ENCODE measurements at places on chromosomes 13 and 19.

DNA sequence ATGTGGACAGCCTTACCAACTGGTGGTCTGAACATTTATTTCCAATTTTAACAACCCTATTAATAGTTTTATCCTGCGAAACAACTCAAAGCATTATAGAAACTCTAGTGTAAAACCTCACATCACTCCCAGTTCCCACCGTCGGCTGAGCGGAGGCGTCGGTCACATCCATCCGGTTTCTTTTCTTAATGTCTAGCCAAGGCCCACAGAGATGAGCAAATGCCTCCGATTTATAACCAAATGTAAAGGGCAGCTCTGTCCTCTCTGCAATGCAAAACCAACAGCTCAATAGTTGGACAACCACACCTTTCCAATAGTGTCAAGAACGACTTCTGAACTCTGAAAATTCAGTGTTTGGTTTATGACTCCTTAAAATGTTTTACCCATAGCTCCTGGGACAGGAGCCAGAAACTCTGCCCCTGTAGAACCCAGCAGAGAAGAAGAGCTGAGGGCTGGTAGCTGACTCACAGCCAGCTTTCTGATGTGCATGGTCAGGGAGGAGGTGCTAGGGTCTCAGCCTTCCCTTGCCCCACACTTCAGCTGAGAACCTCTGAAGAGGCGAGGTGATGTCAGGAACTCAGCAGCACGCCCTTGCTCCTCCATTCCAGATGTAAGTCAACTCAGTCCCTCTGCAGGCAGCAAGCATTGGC, 90.2 kb upstream of the UQCRFS1 start:
- no peak for DNase-seq

GRCh38 chr13:45410466-45410865, 7.7 kb downstream of the SLC25A30 start:
- no peak for DNase-seq

DNA sequence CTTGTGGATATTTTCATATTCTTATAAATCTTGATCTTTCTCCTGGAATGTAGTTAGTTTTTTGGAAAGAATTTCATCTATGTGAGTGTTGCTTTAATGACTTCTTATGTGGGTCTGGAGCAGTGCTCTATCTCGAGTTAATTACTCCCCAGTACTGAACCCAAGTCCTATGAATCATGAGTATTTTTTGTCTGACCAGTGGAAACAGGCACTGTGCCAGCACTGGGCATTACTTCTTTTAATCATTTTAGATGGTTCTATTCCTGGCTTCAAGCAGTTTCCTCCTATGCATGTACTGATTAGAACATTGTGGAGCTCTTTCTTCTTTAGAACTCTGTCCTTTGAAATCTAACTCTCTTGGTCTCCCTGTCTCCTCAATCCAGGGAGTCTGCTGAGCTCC, 466.3 kb downstream of the PCDH17 start:
- DNase-seq = no peak

DNA sequence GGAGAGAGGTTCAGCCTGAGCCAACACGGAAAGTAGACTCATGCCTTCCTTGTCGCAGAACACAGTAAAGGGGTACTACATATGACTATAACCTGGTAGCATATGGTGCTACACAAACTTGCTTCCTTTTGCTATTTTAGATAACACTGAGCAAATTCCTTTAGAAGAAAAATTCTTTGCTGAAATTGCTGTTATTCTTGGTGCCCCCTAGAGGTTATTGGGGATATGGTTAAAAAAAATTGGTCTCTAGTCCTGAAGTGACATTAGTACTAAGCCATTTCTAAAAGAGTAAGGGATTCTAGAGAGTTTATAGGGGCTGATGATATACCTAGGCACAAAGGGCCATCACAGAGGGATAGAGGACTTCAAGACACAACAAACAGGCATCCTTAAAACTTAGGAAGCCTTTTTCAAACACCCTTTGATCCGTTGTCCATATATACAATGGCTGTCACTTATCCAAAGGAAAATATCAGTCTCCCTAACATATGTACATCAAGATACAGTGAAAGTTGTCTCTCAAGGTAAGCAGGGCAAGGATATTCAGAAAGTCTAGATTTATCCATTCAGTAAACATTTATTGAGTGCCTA, 13.9 kb upstream of the HS6ST3 start:
- DNase-seq = no peak

- DNase-seq = peak; percentile 28
Measured at GRCh38 chr13:66312312-66313087, 917.6 kb downstream of the PCDH9 start.

GRCh38 chr19:7125221-7125620, 55.7 kb downstream of the ZNF557 start:
- DNase-seq = no peak

- no peak for DNase-seq
Measured at GRCh38 chr13:111990362-111990761, 76.6 kb upstream of the SOX1 start.

DNA sequence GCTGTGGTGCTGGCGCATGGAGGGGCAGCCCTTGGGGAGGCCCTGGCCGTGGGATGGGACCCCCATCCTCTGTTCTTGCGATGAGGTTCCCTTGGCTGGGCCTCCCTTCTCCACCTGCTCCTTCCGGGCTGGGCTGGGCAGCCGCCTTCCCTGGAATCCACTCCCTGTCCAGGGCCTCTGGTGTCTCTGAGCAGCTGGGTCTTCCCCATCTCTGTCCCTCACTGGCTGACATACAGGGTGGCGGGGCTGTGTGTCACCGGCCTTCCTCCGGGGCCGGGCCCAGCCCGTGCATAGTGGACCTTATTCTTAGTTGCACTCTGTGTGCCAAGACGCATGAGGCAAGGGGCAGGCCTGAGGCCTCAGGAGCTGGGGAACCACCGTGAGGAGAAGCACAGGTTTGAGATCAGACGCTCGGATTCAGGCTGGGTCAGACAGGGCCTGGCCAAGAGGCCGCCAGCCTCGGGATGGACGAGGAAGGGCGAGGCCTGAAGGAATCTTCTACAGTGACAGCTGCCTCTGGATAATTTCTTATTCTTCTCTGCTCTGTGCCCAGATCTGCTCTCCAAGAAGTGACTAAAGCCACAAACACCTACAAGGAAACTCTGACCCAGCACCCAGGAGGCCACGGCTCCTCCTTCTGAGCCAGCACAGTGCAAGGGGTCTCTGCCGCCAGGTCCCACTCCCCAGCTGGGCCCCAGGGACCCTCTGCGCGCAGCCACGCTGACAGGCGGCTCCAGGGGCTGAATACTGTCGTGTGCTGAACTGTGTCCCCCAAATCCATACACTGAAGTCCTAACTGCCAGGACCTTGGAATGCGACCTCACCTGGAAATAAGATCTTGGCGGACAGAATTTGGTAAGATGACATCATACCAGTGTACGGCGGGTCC, 11.0 kb downstream of the SGTA start:
- no peak for DNase-seq

- no peak for DNase-seq
Measured at GRCh38 chr19:29947871-29948270, 5.8 kb downstream of the URI1 start.

GRCh38 chr13:112802802-112803195, 113.0 kb downstream of the ATP11A start:
- no peak for DNase-seq

DNA sequence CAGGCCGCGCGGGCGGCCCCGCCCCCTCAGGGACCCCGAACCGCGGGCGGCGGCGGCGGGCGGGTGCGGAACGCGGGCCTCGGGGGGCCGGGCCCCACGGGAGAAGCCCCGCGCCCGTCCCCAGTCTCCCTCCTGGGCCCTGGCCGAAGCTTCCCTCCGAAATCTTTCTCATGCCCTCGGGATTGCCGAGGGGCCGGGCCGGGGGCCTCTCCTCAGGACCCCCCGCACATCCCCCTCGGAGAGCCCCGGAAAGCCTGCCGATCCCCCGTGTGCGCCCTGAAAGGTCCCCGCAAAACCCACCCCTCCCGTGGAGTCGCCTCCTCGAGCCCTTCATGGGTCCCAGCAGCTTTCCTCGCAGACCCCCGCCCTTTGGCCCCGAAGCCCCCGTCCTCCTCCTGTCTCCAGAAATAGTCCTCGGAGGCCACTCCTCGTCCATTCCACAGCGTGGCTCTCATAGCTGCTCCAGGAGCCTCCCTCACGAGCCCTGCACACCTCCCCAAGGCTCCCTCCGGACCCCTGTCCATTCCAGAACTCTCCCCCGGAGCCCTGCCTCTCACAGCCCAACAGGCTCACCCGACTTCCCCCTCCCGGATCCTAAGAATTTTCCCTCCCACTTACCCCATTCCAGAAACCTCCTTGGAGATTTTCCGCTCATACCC, 555 bp downstream of the SAMD4B start:
- DNase-seq = peak; percentile 43

GRCh38 chr13:112465251-112466131, 89.3 kb downstream of the SPACA7 start:
- DNase-seq = no peak

- no peak for DNase-seq
Measured at GRCh38 chr13:46822551-46822950, 25.6 kb upstream of the ESD start.

GRCh38 chr13:29957320-29957719, 106.9 kb upstream of the UBL3 start:
- DNase-seq = no peak

DNA sequence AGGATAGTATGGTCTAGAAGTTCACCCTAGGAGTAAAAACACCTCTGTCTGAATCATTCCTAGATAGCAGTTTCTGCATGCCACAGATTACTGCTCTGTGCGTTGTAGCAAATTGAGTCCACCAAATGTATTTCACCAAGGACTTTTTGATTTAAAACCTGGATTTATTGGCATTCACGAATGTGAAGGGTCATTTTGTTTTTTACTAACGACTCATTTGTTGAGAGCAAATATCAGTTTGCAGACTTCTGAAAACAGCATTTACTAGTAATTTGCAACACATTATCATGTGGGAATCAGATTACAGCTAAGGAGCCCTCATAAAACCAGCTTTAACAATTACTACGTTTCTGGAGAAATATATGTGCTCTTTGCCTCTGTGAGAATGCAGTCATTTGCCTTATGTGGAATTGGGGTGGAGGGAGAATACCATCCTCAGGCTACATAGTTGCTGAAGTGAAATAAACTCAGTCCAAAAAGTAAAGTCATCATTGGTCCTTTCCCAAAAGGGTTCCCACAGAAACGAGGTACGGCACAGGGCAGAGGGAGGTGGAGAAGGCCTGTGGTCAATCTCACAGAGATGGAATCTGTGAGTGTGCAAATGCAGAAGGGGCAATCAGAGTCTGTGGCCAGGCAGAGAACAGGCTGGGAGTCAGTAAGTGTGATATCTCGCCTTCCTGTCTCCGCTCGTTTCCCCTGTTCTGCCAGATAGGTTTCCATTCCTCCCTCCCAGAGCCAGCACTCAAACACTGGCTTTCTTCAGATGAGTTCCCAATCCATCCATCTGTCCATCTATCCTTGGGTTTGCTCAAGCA, 63.1 kb downstream of the DLEU7 start:
- DNase-seq = no peak
